HepG2 (cell line): ENCODE measurements at places on chromosomes 16 and 17. TPM values are rescaled to one million over a fixed set of nuclear protein-coding genes. Genes with fewer than 3 reads are reported as not detected.

- no peak for DNase-seq
Measured at GRCh38 chr16:21590796-21591195, 8.6 kb upstream of the METTL9 start.

- no peak for DNase-seq
Measured at GRCh38 chr16:62870554-62870953, 834.3 kb upstream of the CDH8 start.

DNA sequence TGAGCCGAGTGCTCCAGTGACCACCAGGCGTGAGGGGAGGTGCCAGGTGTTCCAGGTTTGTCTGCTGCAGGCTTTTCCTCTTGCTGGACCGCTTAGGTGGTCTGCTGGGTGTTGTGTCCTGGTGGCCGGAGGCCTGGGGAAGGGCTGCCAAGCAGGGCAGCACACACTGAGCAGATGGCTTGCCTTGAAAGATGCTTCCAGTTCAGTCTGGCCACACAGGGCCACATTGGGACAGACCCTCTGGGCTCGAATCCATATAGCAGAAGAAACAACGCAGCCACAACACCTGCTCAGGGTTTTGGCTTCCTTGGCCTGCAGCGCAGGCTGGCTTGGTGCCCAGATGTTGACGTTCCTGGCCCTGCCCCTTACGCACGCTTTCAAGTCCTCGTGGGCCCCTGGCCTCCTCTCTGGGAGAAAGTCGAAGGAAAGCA lies 24.8 kb downstream of the GINS2 start:
- DNase-seq, result no peak

DNA sequence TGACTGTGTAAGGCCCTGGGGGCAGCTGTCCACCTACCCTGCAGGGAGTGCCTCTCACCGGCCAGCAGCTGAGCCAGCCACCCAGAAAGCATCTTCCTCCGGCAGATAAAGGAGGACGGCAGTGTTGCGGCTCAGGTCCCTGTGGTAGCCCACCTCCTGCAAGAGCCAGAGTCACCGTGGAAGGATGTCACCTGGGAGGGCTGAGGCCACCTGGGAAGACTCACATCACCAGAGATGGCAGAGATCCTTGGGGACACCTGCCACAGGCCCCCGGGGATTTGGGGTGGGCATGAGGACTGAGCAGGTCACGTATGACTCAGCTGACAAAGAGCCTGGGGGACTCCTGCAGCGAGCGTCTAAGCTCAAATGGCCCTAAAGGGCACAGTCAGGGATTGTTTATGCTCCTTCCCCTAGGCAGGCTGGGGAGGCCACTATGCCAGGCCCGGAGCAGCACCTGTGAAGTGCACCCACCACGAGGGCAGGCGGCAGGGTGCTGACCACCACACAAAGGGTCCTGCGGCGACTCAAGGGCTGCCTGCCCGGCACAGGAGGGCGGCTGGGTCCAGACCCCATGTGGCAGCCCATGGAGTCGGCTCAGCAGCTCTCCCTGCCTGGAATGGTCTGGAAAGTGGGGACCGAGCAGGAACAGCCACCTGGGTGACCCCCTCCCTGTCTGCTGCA lies 44.1 kb downstream of the TNFRSF13B start:
- no peak for DNase-seq

DNA sequence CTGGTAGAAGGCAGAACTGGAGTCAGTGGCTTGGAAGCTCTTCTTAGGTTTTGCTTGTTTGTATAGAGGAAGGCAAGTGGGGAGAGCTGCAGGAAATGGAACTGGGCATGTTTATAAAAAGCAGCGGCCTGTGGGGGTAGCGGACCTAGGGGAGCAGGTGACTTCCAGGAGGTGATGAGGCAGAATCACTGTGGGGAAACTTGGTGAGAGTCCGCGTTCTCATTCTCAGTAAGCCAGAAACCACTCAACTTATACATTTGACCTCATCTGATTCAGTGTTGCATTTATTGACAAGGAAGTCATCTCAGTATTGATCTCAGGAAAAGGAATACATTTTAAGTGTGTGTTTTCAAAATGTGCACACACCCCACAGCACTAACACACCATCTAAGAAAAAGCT lies 299.8 kb downstream of the CNTNAP4 start:
- DNase-seq, result no peak

DNA sequence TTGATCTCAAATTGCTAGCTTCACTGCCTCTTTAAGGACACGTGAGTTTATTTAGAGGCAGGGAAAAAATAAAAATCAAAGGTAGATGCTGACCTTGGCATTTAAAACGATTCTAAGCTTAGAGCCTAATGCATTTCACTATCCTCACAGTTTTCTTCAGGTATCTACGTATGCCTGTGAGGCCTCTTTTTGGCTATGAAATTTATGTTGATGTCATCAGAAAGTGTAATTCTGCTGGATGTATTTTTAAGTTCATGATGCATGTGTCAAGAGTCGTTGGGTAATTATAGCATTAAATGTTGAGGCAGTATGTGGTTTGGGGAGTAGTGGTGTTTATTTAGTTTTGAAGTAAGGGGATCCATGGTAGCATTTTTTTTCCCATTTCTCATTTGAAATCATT lies 4.2 kb upstream of the KRTAP3-2 start:
- no peak for DNase-seq

DNA sequence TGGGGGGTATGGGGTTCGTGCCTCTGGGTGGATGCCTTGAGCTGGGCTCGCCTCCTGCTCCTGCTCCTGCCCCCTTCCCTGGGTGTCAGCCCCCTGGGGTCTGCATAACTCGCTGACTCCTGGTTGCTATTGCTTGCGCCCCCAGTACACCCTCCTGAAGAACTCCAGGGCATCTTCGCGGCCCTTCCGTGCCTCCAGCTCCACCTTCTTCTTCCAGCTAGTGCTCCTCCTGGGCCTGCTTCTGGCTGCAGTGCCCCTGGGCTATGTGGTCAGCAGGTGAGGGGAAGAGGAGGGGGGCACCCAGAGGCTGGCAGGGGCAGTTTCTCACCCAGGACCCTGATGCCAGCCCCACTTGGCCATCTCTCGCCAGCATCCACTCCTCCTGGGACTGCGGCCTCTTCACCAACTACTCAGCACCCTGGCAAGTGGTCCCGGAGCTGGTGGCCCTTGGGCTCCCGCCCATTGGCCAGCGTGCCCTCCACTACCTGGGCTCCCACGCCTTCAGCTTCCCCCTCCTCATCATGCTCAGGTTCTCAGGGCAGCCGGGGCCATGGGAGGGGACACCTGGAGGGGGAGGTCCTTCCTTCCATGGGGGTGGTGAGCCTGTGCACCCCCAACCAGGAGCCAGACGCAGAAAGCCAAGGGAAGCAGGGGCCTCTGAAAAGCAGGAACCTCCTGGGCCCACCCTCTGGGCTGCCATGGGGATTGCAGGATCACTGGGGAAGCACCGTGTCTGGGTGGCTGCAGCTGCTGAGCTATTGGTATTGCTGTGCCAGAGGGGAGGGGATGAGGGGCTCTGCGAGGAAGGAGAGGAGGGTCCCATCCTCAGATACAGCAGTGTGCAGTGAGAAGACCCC lies 7.8 kb upstream of the C17orf99 start:
- DNase-seq, result no peak

GRCh38 chr16:85213926-85214675 lies 101.8 kb upstream of the CIBAR2 start:
- no peak for DNase-seq

ATP1B2 gene
- polyA plus RNA-seq, result 0.04 TPM in 1 of 2 replicates, not detected in the other

C17orf78 gene
- not detected in 2 replicates for polyA plus RNA-seq
